Lower leg skin (tissue), 4 donors: ENCODE measurements at places on chromosomes 4 and X.
A peak's percentile ranks its signal among the peaks of the same experiment; 100 is the strongest.

DNA sequence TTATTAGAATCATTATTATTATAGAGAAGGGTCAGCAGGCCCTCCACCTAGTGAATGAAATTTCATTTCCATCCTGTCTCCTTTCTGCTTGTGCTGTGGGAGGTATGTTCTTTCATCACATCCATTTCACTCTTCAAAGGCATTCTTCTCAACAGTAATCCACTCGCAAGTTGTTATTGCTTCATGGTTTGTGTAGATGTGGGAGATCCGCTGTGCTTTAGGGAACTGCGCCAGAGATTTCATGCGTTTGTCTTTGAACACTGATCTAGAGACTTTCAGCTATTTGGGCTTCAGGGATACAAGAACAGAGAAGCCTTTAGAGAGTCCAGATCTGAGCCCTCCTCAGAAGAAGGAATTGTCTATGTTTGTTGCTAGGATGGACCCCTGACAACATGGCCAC is 53.5 kb upstream of the PUDP start:
- DNase-seq, result no peak

GRCh38 chrX:21153503-21153902 is 220.7 kb upstream of the CNKSR2 start:
- DNase-seq, result peak; percentile 18

GRCh38 chr4:40195182-40196177 is 1.4 kb upstream of the RHOH start:
- DNase-seq, result no peak

DNA sequence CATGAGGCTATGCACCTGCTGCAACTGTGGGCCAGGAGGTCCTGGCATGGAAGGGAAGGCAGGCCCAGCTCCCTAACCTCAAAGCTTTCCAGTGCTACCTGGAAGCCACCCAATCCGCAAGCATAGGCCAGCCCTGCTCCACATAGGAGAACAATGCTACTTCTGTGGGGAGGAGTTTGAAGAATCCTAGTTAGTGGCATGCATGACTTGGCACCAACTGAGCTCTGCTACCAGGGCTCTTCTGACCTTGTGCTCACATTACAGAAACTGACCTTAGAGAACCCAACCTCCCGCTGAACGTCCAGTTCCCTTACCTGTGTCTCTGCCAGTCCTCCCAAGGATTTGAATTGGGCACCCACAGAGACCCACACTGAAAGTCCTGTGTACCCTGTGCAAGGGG is 58.8 kb downstream of the USP46 start:
- DNase-seq, result no peak

GRCh38 chr4:80931631-80932081 is 98.9 kb upstream of the BMP3 start:
- DNase-seq, result no peak
